ENCODE measurements at places on chromosomes 16 and 17. TPM values are rescaled to one million over a fixed set of nuclear protein-coding genes. Genes with fewer than 3 reads are reported as not detected.

HASPIN gene
- 4.2 TPM for total RNA-seq

NPIPB9 gene
- 2.9 TPM for total RNA-seq

IGSF6 gene
- 7.5 TPM for total RNA-seq

CHST5 gene
- 0.58 TPM for total RNA-seq

PRR15L gene
- total RNA-seq, result 14.5 TPM

ADAD2 gene
- 0.18 TPM for total RNA-seq

XYLT1 gene
- total RNA-seq, result 17.7 TPM
